ENCODE measurements at places on chromosomes 3 and 15.
A peak's percentile ranks its signal among the peaks of the same experiment; 100 is the strongest.

DNA sequence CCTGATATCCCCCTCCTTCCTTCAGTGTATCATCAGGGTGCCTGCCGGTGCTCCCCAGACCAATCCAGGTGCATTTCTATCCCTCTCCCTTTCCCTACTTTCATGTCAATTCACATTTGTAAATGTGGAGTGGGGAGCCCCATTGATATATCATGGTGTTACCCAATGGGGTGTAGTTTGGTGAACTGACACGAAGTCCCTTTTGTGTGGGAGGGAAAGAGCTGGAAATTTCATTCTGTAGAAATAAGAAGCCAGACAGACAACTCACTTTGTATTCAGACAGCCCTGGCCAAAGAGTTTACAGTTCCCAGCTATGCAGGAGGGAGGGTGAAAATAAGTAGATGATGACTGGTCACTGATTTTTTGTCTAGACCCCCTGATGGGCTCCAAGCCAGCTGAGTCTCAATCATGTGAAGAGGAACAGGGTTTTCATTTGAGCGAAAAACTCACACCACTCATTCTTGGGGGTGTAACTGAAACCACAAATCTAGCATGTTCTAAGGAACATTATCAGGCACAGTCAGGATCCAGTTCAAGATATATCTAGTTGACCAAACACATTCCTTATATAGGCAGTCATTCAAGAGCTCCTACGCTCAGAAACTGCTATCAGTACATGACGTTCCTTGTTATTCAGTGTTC is 58.9 kb downstream of the LMCD1 start:
- H3K27me3 ChIP-seq, result no peaks in the 10 kb centered on the region
- H3K36me3 ChIP-seq, result no peaks in the 10 kb centered on the region
- H3K4me3 ChIP-seq, result no peak overlapping the region
- H3K4me1 ChIP-seq, result no peaks in the 10 kb centered on the region

DNA sequence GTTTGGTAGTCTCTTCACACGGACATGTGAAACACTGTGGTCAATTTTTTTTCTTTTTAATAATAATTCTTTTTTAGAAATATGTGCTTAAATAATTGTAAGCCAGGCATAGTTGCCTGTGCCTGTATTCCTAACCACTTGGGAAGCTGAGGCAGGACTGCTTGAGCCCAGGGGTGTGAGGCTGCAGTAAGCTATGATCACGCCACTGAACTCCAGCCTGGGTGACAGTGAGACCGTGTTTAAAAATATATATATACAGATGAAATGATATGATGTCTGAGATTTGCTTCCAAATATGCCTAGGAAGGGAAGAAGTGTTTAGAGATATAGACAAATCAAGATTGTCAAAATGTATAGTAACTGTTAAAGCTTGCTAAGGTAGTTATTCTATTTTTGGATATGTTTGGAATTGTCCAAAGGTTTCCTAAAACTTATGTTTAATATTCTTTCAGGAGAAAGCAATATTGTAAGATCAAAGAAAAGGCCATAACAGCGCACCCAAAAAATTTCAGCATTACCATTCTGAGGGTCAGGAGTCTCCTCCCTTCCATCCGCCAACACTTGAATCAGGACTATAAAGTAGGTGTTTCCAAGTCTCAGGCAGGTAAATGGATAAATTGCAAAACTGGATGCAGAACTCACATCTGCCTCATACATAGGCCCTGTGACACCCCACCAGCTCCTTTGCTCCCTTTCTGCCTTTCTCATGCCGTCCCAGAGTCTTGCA is 532 bp upstream of the SELENOT start:
- H3K36me3 ChIP-seq, result peaks cover 47% of the 10 kb centered on the region
- peaks cover 71% of the 10 kb centered on the region for H3K4me1 ChIP-seq
- DNase-seq, result no peak
- H3K27ac ChIP-seq, result peak overlapping the region; percentile 100

DNA sequence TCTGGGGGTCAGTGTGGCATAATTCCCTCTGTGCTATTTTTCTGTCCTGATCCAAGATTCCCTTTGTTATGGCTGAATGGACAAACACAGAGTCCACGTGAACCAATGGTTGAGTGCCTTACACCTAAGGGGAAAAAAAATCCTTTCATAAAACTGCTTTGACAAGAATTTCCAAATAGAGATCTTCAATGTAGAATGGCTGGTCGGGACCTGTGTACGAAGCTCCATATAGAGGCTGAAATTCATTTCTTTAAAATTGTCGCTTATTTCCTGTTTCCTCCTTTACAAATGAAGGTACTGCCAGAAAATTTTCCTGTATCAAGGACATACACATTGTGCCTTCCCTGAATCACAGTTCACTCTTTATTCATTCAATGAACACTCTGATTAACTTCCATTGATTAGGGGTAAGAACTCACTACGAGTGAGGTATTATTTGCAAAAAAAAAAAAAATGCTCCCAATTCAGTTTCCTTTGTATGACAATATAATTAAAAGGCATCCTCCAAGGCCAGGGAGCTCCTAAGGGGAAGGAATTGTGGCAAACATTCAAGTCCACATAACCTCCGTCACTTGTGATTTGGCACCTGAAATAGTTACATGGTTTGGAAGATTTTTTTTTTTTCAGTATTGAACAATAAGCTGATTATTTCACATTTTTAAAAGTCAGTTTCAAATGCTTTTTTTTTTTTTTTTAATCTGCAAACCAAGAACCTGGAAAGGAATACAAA is 293.8 kb downstream of the MEX3B start:
- H3K27ac ChIP-seq, result no peak overlapping the region
- H3K4me1 ChIP-seq, result no peaks in the 10 kb centered on the region
- H3K27me3 ChIP-seq, result peaks cover 8% of the 10 kb centered on the region
- no peaks in the 10 kb centered on the region for H3K36me3 ChIP-seq
- H3K4me3 ChIP-seq, result no peak overlapping the region

GRCh38 chr3:126858887-126859286 is 124.0 kb upstream of the PLXNA1 start:
- no peak overlapping the region for H3K4me3 ChIP-seq
- H3K36me3 ChIP-seq, result peaks cover 26% of the 10 kb centered on the region
- peaks cover 2% of the 10 kb centered on the region for H3K4me1 ChIP-seq
- no peaks in the 10 kb centered on the region for H3K27me3 ChIP-seq
- no peak overlapping the region for H3K27ac ChIP-seq

- H3K27me3 ChIP-seq, result no peaks in the 10 kb centered on the region
- no peaks in the 10 kb centered on the region for H3K36me3 ChIP-seq
- DNase-seq, result no peak
- no peak overlapping the region for H3K4me3 ChIP-seq
- no peaks in the 10 kb centered on the region for H3K4me1 ChIP-seq
- no peak overlapping the region for H3K27ac ChIP-seq
These were observed 276.2 kb upstream of the EPHA6 start for GRCh38 chr3:96538186-96538585.

GRCh38 chr3:84683493-84683892 is 275.3 kb upstream of the CADM2 start:
- DNase-seq, result no peak
- no peak overlapping the region for H3K27ac ChIP-seq
- no peak overlapping the region for H3K4me3 ChIP-seq
- no peaks in the 10 kb centered on the region for H3K36me3 ChIP-seq
- H3K4me1 ChIP-seq, result no peaks in the 10 kb centered on the region

GRCh38 chr3:98574132-98574531 is 19.3 kb downstream of the CPOX start:
- peaks cover 6% of the 10 kb centered on the region for H3K4me1 ChIP-seq
- peak overlapping the region; percentile 33 for H3K27ac ChIP-seq
- no peak for DNase-seq
- no peaks in the 10 kb centered on the region for H3K27me3 ChIP-seq
- H3K36me3 ChIP-seq, result peaks cover 15% of the 10 kb centered on the region

DNA sequence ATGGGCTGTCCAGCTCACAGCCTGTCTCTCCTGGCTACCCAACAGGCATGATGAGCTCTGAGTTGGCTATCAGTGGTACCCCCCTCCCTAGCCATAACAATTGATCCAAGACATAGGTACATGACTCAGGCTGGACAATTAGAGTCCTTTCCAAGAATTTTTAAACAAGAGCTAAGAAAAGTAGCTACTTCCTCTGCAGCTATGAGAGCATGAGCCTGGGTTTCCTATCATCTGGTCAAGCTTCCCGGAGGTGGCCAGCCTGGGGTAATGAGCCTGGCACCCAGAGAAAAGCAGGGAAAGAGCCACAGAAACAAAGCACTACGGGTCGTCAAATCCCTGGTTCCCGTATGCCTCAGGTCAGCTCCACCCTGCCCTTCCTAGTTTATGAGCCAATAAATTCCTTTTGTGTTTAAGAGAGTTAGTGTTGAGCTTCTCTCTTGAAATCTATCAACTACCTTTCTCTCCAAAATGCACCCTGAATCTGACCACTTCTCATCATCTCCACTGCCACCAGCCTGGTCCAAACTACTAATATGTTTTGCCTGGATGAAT is 2.3 kb upstream of the SLC51B start:
- DNase-seq, result no peak
- H3K27me3 ChIP-seq, result peaks cover 4% of the 10 kb centered on the region
- no peak overlapping the region for H3K4me3 ChIP-seq
- no peaks in the 10 kb centered on the region for H3K4me1 ChIP-seq

- H3K4me3 ChIP-seq, result no peak overlapping the region
- DNase-seq, result no peak
- no peaks in the 10 kb centered on the region for H3K27me3 ChIP-seq
- H3K36me3 ChIP-seq, result peaks cover 25% of the 10 kb centered on the region
These were observed 66.2 kb downstream of the RASA2 start for GRCh38 chr3:141553055-141553454.

- H3K36me3 ChIP-seq, result peaks cover 2% of the 10 kb centered on the region
- H3K27ac ChIP-seq, result peak overlapping the region; percentile 31
- no peaks in the 10 kb centered on the region for H3K27me3 ChIP-seq
These were observed 34.1 kb upstream of the HACD2 start for GRCh38 chr3:123618768-123619484.

DNA sequence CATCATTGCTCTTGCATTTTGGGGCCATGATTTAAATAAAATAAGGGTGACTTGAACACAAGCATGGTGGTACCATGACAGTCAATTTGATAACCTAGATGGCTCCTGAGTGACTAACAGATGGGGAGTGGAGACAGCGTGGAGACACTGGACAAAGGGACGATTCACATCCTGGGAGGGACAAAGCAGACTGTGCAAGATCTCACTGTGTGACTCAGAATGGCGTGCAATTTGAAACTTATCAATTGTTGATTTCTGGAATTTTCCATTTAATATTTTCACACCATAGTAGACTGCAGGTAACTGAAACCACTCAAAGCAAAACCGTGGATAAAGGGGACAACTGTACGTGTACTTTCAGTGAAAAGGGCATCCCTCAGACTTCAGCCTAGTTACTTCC is 25.5 kb downstream of the MCCC1 start:
- no peak for DNase-seq
- peaks cover 3% of the 10 kb centered on the region for H3K4me1 ChIP-seq
- H3K36me3 ChIP-seq, result peaks cover 54% of the 10 kb centered on the region
- no peak overlapping the region for H3K4me3 ChIP-seq

DNA sequence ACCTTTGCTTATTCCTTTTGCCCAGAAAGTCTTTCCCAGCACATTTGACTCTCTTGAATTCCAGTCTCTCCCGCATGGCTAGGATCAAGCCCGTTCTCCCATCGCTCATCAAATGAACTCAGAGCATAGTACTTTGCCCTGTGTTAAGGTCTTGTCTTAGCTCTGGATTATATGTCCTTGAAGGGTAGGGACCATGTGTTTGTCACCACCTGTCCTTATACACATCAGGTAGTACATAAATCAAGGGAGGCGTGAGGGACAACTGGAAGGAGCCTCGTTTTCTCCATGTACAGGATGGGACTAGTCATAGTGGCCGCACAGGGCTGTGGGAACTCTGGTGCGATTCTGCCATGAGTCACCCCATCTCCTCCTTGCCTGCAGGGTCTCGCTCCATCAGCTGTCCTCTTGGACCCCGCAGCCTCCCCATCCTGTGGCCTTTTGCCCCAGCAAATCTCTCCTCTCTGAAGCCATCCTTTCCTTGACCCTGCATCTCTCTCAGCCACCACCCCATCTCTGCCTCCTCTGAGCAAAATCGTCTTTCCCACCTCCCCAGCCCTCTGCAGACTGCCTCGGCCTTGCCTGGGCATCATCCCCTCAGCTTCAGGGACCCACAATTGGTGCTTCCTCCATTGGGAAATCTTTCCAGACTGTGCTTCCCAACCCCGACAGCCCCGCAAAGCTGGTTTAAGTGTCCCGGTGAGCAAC is 33.4 kb upstream of the RAB6B start:
- DNase-seq, result no peak
- H3K27me3 ChIP-seq, result peaks cover 19% of the 10 kb centered on the region
- no peaks in the 10 kb centered on the region for H3K36me3 ChIP-seq
- H3K27ac ChIP-seq, result no peak overlapping the region

- DNase-seq, result no peak
- H3K4me1 ChIP-seq, result no peaks in the 10 kb centered on the region
- no peaks in the 10 kb centered on the region for H3K36me3 ChIP-seq
- H3K27me3 ChIP-seq, result no peaks in the 10 kb centered on the region
- H3K27ac ChIP-seq, result no peak overlapping the region
These were observed 348.6 kb downstream of the NLGN1 start for GRCh38 chr3:173745952-173746682.

DNA sequence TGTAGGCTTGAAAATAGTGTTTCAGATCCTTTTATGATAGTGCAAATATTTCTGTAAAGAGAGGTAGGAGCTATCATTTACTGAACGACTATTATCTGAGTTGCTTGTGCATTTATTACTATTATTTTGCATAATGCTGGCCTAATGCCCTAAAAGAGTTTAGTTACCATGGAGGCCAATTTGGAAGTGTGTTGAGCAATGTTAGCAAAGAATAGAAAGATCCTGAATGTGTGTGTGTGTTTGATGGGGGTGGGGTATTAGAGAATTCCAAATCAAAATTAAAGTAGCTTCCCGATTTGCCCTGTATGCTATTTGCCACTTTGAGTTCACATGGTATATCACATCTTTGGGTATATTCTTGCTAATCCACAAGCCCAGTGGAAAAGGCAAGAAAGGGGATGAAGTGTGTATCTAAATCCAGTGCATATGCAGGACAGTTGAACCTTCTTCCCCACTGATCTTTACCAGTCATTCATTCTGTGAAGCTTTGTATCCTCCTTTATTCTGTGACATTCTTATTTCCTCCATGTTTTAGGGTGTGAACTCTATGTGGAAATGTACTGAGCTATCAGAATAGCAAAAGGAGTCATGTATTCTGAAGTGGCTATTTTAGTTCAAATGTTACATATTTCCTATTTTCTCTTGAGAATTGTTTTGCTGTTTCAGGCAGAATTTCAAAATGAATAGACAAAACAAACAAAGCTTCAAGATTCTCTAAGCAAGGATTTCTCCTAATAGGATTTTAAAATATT is 45.7 kb upstream of the PLSCR5 start:
- no peak overlapping the region for H3K4me3 ChIP-seq
- H3K36me3 ChIP-seq, result no peaks in the 10 kb centered on the region
- H3K27me3 ChIP-seq, result no peaks in the 10 kb centered on the region
- no peaks in the 10 kb centered on the region for H3K4me1 ChIP-seq
- DNase-seq, result no peak

DNA sequence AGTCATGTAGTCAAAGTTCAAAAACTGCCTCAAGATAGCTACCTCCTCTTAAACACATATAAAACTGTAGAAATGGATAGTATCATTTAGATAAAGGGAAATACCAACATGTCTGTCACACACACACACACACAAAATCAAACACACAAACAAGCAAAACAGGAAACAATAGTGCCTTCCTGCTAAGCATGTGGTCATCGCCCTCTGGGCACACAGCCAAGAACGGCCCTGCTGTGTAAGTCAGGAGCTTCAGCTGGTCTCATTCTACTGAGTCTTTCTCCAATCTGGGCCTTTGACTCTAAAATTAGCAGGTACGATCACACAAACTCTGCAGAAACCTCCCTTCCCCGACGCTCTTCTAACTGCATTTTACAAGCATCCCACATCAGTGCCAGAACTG is 272.2 kb upstream of the CHRNA7 start:
- H3K36me3 ChIP-seq, result no peaks in the 10 kb centered on the region
- H3K27me3 ChIP-seq, result peaks cover 13% of the 10 kb centered on the region
- DNase-seq, result no peak
- H3K4me1 ChIP-seq, result no peaks in the 10 kb centered on the region
